Smooth muscle cell of bladder (primary cell): ENCODE measurements at places on chromosomes 6 and 20. TPM values are rescaled to one million over a fixed set of nuclear protein-coding genes. Genes with fewer than 3 reads are reported as not detected.

SPDEF gene
- under 0.01 TPM in 1 of 2 replicates, not detected in the other for total RNA-seq

C20orf202 gene
- total RNA-seq, result not detected in 2 replicates

CHD6 gene
- total RNA-seq, result 26.2 and 27.7 TPM in 2 replicates

RIPOR3 gene
- 21.7 and 37.7 TPM in 2 replicates for total RNA-seq

ALDH8A1 gene
- total RNA-seq, result 0.28 and 0.46 TPM in 2 replicates

RNF144B gene
- total RNA-seq, result 0.28 TPM in 2 replicates

BPIFB4 gene
- not detected in 2 replicates for total RNA-seq

SRMS gene
- not detected in 2 replicates for total RNA-seq

LATS1 gene
- 4.9 and 5.0 TPM in 2 replicates for total RNA-seq

CTCFL gene
- not detected in 2 replicates for total RNA-seq

GNRH2 gene
- total RNA-seq, result 0.09 and 0.57 TPM in 2 replicates

SLC17A2 gene
- total RNA-seq, result not detected in 2 replicates

CLPSL2 gene
- total RNA-seq, result not detected in 2 replicates

TIAM2 gene
- total RNA-seq, result 6.1 and 6.9 TPM in 2 replicates

ADAM33 gene
- total RNA-seq, result 21.9 and 44.4 TPM in 2 replicates

GATA5 gene
- total RNA-seq, result not detected in 2 replicates

VNN1 gene
- under 0.01 and 0.09 TPM in 2 replicates for total RNA-seq

GNMT gene
- total RNA-seq, result not detected in 2 replicates

GRIK2 gene
- 1.3 and 3.5 TPM in 2 replicates for total RNA-seq

MATN4 gene
- not detected in 2 replicates for total RNA-seq

OPRL1 gene
- total RNA-seq, result 1.6 and 1.9 TPM in 2 replicates

MAPK13 gene
- 5.7 and 8.1 TPM in 2 replicates for total RNA-seq

TGM3 gene
- total RNA-seq, result 0.18 TPM in 1 of 2 replicates, not detected in the other

BTN1A1 gene
- not detected in 2 replicates for total RNA-seq

SMOC2 gene
- under 0.01 TPM in 1 of 2 replicates, not detected in the other for total RNA-seq

SLC35D3 gene
- not detected in 2 replicates for total RNA-seq

TMEM14B gene
- 79.8 and 88.0 TPM in 2 replicates for total RNA-seq

STX11 gene
- 0.28 and 0.55 TPM in 2 replicates for total RNA-seq

ADGRF1 gene
- not detected in 2 replicates for total RNA-seq

TCF15 gene
- 0.09 TPM in 1 of 2 replicates, not detected in the other for total RNA-seq

DCDC2 gene
- total RNA-seq, result 0.09 and 0.14 TPM in 2 replicates

SDCBP2 gene
- 1.3 and 1.4 TPM in 2 replicates for total RNA-seq

KCNS1 gene
- total RNA-seq, result 0.14 and 0.65 TPM in 2 replicates

RPS21 gene
- 1,346 and 1,555 TPM in 2 replicates for total RNA-seq

HEY2 gene
- total RNA-seq, result not detected in 2 replicates

SOD2 gene
- 1,358 and 2,648 TPM in 2 replicates for total RNA-seq
